ENCODE measurements at places on chromosomes 3 and 15.

GRCh38 chr15:85580879-85581278, 200.5 kb downstream of the AKAP13 start:
- DNase-seq = no peak

DNA sequence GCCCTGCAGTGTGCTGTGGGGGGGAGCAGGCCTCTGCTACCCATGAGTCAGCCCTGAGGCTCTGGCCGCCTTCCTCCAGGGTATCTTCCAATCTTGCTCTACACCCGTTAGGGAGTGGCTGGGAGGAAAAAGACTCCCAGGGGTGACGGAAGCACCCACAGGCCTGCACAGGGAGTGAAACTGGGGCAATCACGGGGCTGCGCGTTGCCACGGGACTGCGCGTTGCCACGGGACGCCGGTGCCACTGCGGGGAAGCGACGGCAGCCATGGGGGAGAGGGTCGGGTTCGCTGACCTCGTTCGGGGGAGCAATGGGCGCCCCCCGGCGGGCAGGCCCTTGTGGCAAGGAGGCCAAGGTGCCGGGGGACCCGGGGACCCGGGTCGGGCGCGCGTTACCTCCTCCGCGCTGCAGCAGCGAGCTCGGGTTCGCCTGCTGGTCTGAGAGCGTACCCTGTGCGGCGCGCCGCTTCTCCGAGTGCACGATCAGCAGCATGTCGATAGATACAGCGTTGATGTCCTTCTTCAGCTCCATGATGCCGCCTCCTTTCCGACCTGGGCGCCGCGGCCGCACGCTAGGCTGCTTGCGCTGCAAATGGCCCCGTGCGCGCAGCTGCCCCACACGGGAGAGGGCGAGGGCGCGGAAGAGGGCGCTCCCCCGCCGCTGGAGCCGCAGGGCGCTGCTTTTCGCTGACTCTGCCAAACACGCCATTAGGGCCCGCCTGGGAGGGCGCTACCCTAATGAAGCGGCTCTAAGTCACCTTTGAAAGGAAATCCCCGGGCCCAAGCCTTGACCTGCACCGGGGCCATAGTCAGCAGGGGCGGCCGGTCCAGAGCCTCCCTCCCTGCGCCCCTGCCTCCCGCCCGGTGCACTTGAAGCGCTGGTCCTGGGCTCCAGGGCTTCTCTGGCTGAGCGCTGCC, at the start of gene KY:
TSS of gene KY (minus strand) at position 592 of the 916 bp plus-strand sequence. CDS start at position 530, 62 bp downstream.
- peak; percentile 53 for DNase-seq

GRCh38 chr3:115898656-115899410, 275.5 kb downstream of the GAP43 start:
- no peak for DNase-seq

GRCh38 chr3:71998995-71999673, 214.2 kb upstream of the PROK2 start:
- DNase-seq = no peak

- DNase-seq = no peak
Observed at GRCh38 chr15:90421527-90421926, 33.5 kb downstream of the IQGAP1 start.

- DNase-seq = no peak
Observed at GRCh38 chr3:184177331-184177731, 2.7 kb downstream of the AP2M1 start.

DNA sequence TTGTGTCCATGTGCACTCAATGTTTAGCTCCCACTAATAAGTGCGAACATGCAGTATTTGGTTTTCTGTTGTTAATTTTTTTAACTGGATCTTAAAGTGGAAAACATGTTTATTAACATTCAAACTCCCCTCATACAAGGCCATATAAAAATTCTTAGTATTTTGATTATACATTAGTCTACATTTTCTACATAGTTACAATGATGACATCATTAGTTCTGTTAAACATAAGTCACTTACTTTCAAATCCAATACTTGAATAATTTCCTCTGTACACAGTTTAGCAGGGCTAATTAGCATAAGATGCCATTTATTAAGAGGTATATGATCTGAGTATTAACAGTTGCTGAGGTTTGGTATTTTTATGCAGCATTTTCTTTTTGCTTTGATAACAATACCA, 91.3 kb upstream of the CCDC39 start:
- DNase-seq = no peak

- DNase-seq = no peak
Observed at GRCh38 chr15:101003081-101003480, 83.9 kb downstream of the LRRK1 start.

DNA sequence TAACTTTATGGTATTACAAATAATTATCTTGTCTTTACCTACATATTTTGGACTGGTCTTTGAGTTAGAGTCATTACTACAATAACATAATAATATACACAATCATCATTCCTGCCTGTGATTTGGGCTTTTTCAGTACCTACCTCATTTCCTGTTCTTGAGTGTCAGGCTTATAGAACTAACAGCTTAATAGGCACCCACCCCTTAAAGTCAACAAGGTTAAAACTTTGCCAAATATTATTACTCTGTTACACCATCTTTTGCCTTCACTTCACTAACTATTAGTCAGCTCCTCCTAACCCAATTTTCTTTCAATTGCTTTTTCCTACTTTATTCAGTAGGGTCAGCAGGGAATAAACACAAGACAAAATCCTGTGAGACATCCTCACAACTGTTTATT, 488.7 kb upstream of the AGTR1 start:
- DNase-seq = no peak

Data from NCI-H1436 (cell line).